ENCODE measurements at places on chromosomes 12 and 14. TPM values are rescaled to one million over a fixed set of nuclear protein-coding genes. Genes with fewer than 3 reads are reported as not detected.

- H3K27me3 ChIP-seq = no peaks in the 10 kb centered on the region
- no peak overlapping the region for H3K4me3 ChIP-seq
- no peaks in the 10 kb centered on the region for H3K36me3 ChIP-seq
- peak overlapping the region; percentile 56 for H3K27ac ChIP-seq
- no peak for DNase-seq
Observed at GRCh38 chr12:25828188-25828587, 130.3 kb upstream of the RASSF8 start.

- H3K27ac ChIP-seq = peak overlapping the region; percentile 91
- H3K36me3 ChIP-seq = no peaks in the 10 kb centered on the region
- peak; percentile 31 for DNase-seq
- H3K4me3 ChIP-seq = peak overlapping the region; percentile 60
- no peaks in the 10 kb centered on the region for H3K27me3 ChIP-seq
- H3K4me1 ChIP-seq = peaks cover 35% of the 10 kb centered on the region
Observed at GRCh38 chr12:123150275-123150743, 581 bp downstream of the PITPNM2 start.

DNA sequence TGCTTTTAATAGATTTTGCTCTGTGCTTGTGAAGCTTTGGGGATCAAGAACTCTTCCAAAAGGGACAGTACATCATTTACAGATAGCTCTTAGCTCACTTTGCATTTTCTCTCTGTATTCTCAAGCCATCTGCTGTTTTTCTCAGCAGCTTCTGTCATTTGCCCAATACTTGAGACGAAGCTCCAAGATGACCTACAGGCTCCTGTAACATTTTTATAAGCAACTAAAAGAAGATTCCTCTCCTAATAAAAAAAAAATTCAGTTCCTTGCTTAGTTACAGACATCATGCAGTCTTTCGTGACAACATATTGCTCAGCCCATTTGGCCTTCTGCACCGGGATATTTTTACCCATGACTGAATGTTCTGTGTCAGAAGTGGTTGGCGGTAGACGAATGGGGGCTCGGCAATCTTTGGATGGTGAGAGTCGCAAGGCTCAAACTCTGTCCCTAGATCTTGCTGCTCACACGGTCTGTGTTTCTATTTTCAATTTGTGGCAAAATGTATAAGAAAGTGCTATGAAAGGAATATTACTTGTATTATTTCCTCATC lies 215.6 kb downstream of the FSCB start:
- no peaks in the 10 kb centered on the region for H3K36me3 ChIP-seq
- H3K27ac ChIP-seq = no peak overlapping the region
- H3K4me3 ChIP-seq = no peak overlapping the region
- no peaks in the 10 kb centered on the region for H3K27me3 ChIP-seq
- H3K4me1 ChIP-seq = no peaks in the 10 kb centered on the region

RPGRIP1 gene
- 0.48 TPM for total RNA-seq

KRT74 gene
- not detected for total RNA-seq

- H3K4me3 ChIP-seq = no peak overlapping the region
- no peaks in the 10 kb centered on the region for H3K4me1 ChIP-seq
- DNase-seq = no peak
- H3K27me3 ChIP-seq = no peaks in the 10 kb centered on the region
- H3K27ac ChIP-seq = no peak overlapping the region
- no peaks in the 10 kb centered on the region for H3K36me3 ChIP-seq
Observed at GRCh38 chr14:72617391-72618031, 276.4 kb downstream of the DPF3 start.

GRCh38 chr12:126191031-126191891 lies 1126.0 kb downstream of the AACS start:
- H3K4me1 ChIP-seq = no peaks in the 10 kb centered on the region
- no peaks in the 10 kb centered on the region for H3K36me3 ChIP-seq
- no peak overlapping the region for H3K27ac ChIP-seq
- no peak for DNase-seq

DNA sequence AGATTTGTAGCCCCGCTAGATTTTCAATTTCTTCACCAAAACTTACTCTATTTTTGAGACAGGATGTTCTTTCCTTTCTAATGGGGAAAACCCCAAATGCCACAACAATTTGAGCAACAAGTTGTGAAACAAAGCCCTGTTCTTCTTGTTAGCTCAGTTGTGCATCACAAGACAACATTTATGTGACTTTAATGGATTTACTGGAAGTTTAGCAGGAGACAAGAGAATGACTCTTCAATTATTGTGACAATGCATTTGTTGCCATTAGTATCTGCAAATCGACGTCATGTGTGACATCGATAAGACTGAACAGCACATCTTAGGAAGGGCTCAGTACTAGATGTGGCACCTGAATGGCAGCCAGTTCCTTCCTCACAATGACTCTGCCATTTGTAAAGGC lies 1028.9 kb upstream of the TMEM132C start:
- DNase-seq = no peak
- no peaks in the 10 kb centered on the region for H3K4me1 ChIP-seq
- no peaks in the 10 kb centered on the region for H3K36me3 ChIP-seq
- no peaks in the 10 kb centered on the region for H3K27me3 ChIP-seq
- no peak overlapping the region for H3K27ac ChIP-seq

- no peaks in the 10 kb centered on the region for H3K36me3 ChIP-seq
- no peak overlapping the region for H3K4me3 ChIP-seq
- no peak for DNase-seq
- no peak overlapping the region for H3K27ac ChIP-seq
- H3K4me1 ChIP-seq = no peaks in the 10 kb centered on the region
Observed at GRCh38 chr12:132462788-132463187, 27.2 kb upstream of the FBRSL1 start.

GRCh38 chr14:93930296-93930988 lies 3.3 kb downstream of the FAM181A start:
- DNase-seq = no peak
- no peaks in the 10 kb centered on the region for H3K27me3 ChIP-seq
- no peak overlapping the region for H3K4me3 ChIP-seq
- no peaks in the 10 kb centered on the region for H3K36me3 ChIP-seq
- no peak overlapping the region for H3K27ac ChIP-seq

IPO8 gene
- total RNA-seq = 35.2 TPM

GRCh38 chr14:62528296-62528695 lies 517.0 kb downstream of the KCNH5 start:
- H3K36me3 ChIP-seq = no peaks in the 10 kb centered on the region
- H3K27me3 ChIP-seq = no peaks in the 10 kb centered on the region
- no peak overlapping the region for H3K27ac ChIP-seq
- H3K4me1 ChIP-seq = no peaks in the 10 kb centered on the region
- DNase-seq = no peak

- H3K4me3 ChIP-seq = no peak overlapping the region
- no peak for DNase-seq
- no peak overlapping the region for H3K27ac ChIP-seq
- peaks cover 20% of the 10 kb centered on the region for H3K4me1 ChIP-seq
Observed at GRCh38 chr14:52000019-52000582, 10.8 kb downstream of the RTRAF start.

GRCh38 chr12:15013634-15014179 lies 40.9 kb downstream of the PDE6H start:
- H3K36me3 ChIP-seq = no peaks in the 10 kb centered on the region
- no peak overlapping the region for H3K4me3 ChIP-seq
- no peak for DNase-seq
- no peak overlapping the region for H3K27ac ChIP-seq

- no peaks in the 10 kb centered on the region for H3K4me1 ChIP-seq
- H3K36me3 ChIP-seq = no peaks in the 10 kb centered on the region
- DNase-seq = no peak
Observed at GRCh38 chr14:106877517-106877916, 1351.1 kb downstream of the TMEM121 start.
